GM03348 (cell line): ENCODE measurements at places on chromosomes 1 and 21.

DNA sequence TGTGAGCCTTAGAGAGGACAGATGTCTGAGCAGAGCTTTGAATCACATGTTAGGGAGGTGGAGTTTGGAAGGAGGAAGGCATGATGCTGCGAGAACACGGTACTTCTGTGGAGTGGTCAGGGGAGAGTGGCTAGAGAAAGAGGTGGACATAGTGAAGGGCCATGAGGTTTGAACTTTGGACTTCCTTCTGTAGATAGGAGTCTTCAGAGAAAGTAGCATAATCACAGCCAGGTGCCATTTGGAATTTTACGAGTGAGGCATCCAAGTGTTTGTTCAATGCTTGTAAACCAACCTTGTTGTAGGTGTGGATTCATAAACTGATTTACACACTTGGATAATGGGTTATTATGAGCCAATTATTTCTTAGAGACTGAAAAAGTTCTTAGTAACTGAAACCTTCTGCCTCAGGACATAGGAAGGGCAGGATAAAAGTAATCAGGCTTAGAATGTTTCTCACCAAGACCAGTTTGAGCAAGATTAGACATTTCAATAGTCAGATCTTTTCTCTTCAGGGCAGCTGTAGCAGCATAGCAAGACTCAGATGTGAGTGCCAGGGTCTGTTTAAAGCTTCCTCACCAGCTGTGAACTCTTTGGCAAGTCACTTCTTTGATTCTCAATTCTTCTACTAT is 83.5 kb upstream of the HMCN1 start:
- no peak for DNase-seq

- DNase-seq = no peak
These were observed 462.7 kb upstream of the CXADR start for GRCh38 chr21:17050156-17050555.

DNA sequence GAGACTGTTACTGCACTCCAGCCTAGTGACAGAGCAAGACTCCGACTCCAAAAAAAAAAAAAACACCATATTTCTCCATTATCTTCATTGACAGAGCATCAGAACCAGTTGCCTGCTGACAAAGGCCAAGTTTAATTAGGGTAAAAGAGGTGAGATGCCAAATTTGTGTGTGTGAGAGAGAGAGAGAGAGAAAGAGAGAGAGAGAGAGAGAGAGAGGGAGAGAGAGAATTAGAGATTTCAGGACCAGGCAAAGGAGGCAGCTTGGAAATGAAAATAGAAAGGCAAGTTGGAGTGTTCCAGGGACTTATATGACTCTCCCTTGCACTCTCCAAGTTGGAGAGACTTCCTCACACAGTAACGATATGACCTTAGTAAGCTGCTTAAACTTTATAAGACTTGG is 24.3 kb upstream of the UAP1 start:
- DNase-seq = no peak

DNA sequence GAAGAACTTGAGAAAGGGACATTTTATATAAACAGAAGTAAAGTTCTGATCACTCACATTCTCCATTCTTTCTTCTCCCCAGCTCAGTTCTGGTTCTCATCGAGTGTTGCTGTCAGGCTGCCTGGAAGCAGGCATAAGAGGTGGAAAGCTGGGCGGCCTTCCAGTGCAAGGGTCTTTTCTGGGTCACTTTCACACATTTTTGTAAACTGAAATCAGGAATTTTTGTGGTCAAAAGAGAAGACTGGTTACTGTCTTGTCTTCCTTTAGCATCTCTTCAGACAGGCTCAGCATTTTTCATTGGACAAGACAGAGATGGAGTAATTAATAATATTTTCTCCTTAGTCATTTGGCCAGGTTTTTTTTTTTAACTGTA is 93.7 kb downstream of the CTH start:
- peak; percentile 78 for DNase-seq

DNA sequence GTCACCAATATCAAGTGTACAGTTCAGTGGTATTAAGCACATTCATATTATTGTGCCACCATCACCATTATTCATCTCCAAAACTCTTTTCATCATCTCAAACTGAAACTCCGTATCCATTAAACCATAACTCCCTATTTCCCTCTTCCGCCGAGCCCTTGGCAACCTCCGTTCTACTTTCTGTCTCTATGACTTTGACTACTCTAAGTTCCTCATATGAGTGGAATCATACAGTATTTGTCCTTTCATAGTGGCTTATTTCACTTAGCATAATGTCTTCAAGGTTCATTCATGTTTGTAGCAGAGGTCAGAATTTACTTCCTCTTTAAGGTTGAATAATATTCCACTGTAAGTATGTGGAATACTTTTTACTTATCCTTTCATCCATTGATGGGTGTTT is 21.7 kb downstream of the SELP start:
- no peak for DNase-seq

GRCh38 chr1:27402349-27402754 is 9.9 kb downstream of the GPR3 start:
- peak; percentile 82 for DNase-seq

- no peak for DNase-seq
These were observed 73.5 kb downstream of the ATF6 start for GRCh38 chr1:161839591-161839990.

- no peak for DNase-seq
These were observed 801 bp downstream of the RPS6KC1 start for GRCh38 chr1:213051881-213052202.

DNA sequence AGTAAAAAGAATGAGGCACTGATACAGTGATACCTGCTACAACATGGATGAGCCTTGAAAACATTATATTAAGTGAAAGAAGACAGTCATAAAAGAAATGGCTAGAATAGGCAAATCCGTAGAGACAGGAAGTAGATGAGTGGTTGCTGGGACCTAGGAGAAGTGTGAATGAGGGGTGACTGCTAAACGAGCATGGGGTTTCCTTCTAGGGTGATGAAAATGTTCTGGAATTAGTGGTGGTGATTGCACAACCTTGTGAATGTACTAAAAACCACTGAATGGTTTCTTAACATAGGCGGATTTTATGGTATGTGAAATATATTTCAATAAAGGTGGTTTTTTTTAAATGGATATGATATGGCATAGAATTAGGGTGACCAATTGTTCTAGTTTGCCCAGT is 12.6 kb upstream of the SERINC2 start:
- DNase-seq = no peak

DNA sequence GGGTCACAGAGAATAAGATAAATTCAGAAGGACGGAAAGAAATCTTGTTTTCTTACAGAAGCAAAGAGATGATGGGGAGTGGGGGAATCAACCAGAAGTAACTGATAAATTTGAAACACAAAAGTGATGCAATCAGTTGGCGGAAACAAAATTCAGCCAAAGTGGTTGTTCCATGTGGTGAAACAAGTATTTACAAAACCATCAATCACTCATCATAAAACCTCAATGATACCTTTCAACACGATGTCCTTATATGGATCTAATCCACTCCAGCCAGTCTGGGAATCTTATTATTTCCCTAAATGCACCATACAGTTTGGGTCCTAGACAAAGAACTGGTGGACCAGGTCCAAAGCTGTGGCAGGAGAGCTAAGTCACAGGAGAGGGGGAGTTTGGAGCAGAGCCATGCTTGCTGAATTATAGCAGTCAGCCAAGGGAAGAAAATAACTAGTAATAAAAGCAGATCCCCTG is 303.8 kb upstream of the LRRC7 start:
- no peak for DNase-seq

DNA sequence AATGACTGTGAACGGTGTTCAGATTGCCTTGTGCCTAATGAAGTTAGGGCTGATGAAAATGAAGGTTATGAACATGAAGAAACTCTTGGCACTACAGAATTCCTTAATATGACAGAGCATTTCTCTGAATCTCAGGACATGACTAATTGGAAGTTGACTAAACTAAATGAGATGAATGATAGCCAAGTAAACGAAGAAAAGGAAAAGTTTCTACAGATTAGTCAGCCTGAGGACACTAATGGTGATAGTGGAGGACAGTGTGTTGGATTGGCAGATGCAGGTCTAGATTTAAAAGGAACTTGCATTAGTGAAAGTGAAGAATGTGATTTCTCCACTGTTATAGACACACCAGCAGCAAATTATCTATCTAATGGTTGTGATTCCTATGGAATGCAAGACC is 96.6 kb downstream of the ZFYVE9 start:
- peak; percentile 20 for DNase-seq

DNA sequence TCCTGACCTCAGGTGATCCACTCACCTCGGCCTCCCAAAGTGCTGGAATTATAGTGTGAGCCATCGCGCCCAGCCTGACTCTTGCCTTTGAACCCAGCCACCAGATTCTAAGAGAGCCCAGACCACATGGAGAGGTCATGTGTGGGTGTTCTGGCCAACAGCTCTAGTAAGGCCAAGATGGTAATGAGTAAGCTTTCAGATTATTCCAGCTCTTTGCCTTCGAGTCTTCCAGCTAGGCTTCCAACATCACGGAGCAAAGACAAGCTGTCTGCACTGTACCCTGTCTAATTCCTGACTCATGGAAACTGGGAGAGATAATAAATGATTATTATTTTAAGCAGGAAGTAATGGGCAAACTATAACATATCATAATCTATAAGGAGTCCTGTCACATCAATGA is 14.8 kb upstream of the ZFP69B start:
- DNase-seq = peak; percentile 23

DNA sequence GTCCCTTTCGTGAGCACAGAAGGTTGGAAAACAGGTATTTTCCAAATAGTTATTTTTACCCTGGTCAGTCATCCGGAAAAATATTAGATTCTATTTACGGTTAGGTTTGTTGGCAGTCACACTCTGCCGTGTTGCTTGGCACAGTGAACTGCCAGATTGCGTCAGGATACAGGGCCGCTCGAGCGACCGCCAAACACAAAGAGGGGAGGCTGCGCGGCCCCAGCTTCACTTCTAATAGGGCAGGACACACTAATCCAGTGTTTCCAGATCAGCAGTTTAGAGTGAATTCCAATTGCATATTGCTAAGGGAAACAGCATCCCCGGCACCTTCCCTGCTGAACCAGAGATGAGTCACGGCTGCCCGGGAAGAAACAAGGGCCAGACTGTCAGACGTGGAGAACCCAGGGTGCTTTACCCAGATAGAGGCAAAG is 22.9 kb downstream of the UMODL1 start:
- peak; percentile 90 for DNase-seq

GRCh38 chr1:77516106-77516505 is 166.4 kb downstream of the ZZZ3 start:
- DNase-seq = no peak

GRCh38 chr1:17447501-17447992 is 8.1 kb upstream of the RCC2 start:
- no peak for DNase-seq

GRCh38 chr1:7278045-7278444 is 492.8 kb downstream of the CAMTA1 start:
- DNase-seq = no peak

- peak; percentile 78 for DNase-seq
These were observed 126.4 kb upstream of the C1orf21 start for GRCh38 chr1:184260382-184260781.

GRCh38 chr1:2115008-2115641 is 64.9 kb downstream of the PRKCZ start:
- no peak for DNase-seq

- DNase-seq = peak; percentile 92
These were observed 663 bp downstream of the CAMTA1 start for GRCh38 chr1:6785728-6786505.

DNA sequence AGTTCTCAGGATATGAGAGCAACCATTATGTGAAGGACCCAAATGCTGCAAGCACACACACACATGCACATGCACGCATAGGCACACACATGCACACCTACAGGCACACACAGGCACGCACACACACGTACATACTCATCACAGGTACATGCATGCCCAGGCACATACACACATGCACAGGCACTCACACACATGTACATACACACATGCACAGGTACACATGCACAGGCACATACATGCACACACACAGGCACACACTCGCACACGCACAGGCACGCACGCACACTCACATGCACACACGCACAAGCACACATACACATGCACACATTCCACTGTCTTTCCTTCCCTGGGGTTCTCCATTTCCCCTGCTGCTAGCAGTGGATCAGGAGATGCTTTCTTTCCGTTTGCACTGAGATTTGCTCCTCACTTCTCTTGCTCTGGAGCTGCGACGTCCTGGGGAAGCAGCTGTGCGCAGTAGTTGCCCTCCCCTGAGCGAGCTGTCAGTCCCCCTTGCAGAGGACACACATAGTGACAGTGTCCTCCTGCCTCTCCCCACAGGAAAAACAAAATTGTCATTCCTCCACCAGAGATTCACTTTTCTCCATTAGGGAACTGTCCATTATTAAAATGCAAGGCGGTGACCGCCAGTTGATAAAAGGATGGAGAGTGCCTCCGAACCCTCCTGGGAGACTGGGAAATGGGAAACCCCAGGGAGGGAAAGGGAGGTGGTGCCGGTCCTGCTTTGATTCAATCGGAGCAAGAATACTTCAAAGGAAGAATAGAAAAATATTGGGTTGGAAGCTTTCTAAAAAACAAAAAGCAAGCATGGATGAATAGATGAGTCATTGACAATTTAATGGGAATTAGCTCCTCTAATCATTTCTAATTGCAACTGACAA is 69.5 kb downstream of the WDR4 start:
- DNase-seq = no peak

DNA sequence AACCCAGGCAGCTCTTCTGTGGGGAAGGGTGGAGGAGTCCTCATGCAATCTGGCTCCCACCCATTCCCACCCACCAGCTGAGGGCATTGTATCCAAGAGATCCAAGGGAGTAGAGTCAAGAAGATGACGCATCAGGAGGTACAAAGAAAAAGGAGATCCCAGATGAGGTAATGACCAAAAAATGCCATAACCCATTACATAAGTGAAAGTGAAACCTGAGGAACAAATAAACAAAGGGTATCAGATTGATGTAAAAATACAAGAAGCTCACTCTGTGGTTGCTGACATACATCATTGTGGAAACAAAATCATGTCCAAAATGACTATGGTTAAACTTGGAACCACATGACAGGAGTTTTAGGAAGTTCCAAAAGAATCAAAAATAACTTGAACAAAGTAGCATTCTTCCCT is 42.5 kb downstream of the CCN1 start:
- peak; percentile 43 for DNase-seq

- peak; percentile 93 for DNase-seq
These were observed 99.4 kb downstream of the KCNJ15 start for GRCh38 chr21:38355992-38356781.

DNA sequence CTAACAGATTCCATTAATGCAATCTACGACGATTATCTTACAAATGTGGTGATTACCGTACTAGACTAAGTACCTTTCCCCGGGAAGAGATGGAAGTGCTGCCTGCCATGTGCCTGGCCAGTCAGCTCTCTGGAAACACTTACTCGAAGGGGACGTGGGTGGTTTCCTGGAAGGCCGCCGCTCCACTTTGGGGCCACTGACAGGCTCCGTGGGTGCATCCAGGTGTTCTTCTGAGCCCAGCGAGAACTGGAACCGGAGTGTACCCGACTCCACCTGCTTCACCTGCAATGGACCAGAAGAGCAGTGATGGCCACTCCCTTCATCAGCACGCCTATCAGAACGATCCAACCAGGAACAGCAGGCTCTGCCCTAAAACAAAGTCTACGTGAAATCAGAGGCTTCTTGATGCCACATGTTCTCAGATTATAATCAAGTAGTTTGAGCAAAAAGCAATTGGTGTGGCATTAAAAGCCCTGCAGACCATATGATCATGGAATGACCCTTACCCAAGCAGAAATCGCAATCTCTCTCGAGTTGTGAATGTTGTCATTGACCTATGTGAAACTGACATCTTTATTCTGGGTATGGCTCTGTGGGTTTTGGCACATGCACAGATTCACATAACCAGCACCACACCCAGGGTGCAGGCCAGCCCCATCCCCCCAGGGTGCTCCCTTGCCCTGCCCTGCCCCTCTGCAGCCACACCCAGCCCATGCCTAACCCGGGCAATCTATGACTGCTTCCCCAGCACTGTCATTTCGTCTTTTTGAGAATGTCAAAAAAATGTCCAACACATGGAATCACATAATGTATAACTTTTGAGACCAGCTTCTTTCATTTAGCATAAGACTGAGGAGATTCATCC is 64.5 kb downstream of the NPHP4 start:
- no peak for DNase-seq
